ENCODE measurements at places on chromosomes 4 and X.

GRCh38 chr4:36243355-36244256 is 708 bp downstream of the ARAP2 start:
- no peak for DNase-seq

GRCh38 chrX:69028006-69028760 is 137.1 kb downstream of the PJA1 start:
- DNase-seq = no peak

DNA sequence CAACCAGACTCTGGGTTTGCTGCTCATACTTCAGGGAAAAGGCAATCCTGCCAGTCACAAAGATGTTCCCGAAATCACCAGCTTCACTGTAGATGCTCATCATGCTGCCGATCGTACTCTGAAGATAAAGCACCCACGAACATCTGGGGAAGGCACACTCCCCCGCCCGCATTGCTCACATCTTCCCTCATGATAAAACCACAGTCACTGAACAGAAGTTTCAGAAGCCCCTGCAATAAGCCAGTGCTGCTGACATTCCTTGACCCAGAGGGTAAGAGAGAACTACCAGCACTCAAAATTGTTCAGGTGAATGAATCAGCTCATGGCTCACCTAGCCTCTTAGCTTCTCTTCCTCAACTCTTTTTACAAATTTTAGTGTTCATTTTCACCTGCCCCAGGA is 43.1 kb downstream of the SRPX2 start:
- DNase-seq = no peak

- DNase-seq = no peak
Measured at GRCh38 chr4:1644891-1645657, 39.0 kb downstream of the FAM53A start.

DNA sequence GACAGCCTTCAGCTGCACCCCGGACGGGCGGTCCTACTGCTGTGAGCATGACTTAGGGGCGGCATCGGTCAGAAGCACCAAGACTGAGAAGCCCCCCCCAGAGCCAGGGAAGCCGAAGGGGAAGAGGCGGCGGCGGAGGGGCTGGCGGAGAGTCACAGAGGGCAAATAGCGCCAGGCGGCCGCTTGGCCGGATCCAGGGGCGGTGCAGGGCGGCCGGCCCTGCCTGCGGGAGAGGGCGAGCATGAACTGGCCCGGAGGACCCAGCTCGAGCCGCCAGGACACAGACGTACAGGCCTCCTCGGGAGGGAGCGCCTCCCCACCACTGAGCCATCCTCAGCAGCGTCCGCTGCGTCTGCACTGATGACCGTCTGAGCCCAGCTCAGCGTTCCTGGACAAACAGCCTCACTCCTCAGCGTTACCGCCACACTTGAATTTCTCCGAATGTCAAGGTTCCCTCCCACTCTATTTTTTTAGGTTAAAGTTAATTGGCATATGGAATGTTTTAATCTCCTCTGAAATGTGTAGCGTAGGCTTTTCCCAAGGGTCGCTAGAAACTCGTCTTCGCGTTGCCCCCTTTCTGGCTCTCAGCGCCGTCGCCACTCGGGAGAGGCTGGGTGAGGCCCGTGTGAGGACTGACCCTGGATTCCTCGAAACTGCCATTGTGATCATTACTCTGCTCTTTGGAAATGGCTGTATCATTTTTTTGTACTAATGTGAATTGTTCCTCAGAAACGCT is 29.9 kb downstream of the NELFA start:
- DNase-seq = no peak

DNA sequence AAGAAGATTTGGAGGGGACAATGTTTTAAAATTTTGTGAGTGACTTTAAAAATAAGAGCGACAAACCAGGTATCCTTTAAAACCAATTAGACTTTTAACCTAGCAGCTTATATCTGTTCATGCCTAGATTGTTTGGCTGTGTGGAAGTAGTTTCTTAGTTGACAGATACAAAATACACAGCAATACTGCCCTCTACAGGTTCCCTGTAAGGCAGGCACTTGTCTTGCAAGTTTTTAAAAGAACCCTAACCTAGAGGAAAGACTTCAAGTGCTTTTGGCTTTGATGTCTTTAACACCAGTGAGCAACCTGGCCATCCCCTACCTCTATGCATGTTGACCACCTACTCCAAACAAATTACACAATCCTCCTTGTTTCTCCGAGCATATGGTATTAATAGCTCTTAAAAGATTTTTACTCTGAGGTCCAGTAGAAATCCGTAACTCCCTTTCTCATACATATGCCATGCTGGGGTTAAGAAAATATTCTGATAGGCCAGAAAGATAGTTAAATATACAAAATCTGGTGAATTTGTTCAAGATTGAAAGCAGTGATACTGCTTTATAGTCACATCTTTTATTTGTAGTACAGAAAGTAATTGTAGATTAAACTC is 273.0 kb downstream of the ARHGAP24 start:
- no peak for DNase-seq

- DNase-seq = no peak
Measured at GRCh38 chr4:173651651-173652282, 121.7 kb upstream of the HAND2 start.

GRCh38 chrX:68568136-68568535 is 69.3 kb downstream of the YIPF6 start:
- no peak for DNase-seq

GRCh38 chrX:97045470-97045869 is 161.8 kb downstream of the RPA4 start:
- no peak for DNase-seq

DNA sequence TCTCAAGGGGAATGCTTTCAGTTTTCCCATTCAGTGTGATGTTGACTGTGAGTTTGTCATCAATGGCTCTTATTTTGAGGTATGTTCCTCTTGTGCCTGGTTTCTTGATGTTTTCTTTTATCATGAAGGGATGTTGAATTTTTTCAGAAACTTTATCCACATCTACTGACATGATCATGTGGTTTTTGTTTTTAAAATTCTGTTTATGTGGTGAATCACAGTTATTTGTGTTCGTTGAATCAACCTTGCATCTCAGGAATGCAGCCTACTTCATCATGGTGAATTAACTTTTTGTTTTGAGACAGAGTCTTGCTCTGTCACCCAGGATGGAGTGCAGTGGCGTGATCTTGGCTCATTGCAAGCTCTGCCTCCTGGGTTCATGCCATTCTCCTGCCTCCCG is 263.1 kb upstream of the KLF3 start:
- no peak for DNase-seq

DNA sequence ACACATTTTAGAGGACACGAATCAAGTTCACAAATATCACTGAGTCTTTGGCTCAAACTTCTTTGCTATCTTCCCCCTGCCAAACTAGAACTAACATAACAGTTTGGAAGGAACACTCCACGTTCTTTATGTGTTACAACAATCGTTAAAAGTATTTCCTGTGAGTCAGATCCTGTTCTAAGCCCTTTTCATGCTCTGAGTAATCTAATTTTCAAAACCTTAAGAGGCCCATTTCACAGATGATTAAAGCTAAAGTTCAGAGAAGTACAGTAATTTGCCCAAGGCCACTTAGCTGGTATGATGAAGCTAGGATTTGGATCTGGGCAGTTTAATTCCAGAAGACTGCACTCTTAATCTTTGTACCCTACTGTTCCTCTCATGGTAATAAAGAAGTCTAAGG is 854.4 kb upstream of the INTU start:
- DNase-seq = no peak

DNA sequence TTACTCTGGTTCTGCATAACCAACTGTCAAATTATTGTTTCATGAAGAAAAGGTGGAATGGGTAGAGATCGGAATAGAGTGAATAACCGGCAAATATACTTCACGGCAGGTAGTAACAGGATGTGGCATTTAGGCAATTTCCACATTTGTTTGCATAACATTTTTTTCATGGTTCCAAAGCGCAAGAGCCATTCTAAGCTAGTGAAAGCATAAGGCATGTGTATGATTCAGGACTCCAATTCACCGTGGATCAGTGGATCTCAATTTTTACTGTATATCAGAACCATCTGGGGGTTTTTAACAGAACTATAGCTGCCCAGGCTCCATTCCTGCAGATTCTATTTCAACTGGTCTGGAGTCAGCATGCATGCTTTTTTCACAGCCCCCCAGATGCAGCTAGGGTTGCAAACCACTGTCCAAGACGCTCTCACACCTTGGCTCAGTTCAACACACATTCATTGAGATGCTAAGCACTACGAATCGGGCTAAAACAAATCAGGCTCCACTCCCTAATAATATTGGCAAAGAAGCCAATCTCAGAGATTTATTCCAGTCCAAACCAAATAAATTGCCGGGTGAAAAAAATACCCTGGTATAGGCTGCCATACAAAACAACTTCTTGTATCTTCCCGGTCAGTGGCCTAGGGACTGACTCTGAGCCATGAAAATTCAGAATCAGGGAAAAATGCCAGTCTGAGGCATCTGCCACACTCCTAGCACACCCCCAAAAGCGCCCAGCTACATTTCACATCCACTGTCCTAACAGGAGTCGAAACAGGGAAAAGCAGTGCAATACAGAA is 30.0 kb downstream of the AFAP1 start:
- no peak for DNase-seq

DNA sequence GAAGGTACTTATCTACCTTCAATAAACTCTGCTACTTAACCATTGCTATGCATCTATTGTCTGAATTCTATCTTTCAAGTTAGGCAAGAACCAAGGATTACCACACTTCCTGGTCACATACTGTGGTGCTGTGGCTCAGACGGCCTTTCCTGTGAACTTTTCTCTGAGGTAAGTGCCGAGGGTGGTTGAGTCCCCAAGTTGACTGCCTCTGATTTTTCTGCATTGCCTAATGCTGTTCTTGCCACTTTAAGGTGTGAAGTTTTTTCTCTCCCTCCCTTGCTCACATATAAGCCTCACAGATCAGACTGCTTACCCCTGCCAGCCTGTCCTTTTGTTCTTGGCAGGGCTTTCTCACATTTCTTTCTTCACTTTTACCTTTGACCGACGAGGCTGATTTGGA is 348.0 kb upstream of the POU3F4 start:
- DNase-seq = no peak

- DNase-seq = no peak
Measured at GRCh38 chr4:47391256-47391655, 72.2 kb downstream of the COMMD8 start.

DNA sequence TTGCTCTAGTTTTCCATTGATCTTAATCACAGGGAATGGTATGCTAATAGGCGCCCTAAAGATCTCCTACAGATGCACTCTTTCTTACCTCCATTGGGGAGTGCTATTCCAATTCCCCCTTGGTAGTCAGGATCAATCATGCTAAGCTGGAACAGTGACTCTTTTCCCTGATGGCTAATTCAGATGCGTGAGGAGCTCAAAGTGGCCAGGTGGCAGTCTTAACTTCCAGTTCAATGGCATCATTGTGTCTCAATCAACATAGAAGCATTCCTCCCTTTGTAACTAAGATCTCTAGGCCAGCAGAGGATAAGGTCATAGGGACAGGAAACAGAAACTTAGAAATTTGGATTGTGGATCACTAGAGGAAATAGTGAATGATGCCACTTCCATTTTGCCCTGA is 216.8 kb downstream of the GRID2 start:
- DNase-seq = no peak

GRCh38 chrX:154892296-154892695 is 6.1 kb downstream of the F8A1 start:
- no peak for DNase-seq

GRCh38 chr4:106677213-106677612 is 308.6 kb upstream of the GIMD1 start:
- DNase-seq = no peak

DNA sequence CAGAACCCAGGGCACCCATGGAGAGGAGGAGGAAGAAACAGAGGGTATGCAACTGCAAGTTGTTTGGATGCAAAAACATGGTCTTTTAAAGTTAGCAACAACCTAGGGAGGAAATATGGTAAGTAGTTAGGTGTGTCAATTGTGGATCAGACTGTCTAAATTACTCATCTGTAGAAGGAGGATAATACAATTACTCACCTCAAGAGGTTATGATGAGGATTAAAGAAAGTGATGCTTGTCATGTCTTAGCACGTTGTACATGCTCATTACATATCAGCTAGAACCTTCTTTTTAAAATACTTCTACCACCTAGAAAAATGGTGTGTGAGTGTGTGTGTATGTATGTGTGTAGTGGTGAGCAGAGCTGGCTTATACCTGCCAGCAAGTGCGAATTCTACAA is 2.3 kb upstream of the C1QTNF7 start:
- no peak for DNase-seq

GRCh38 chr4:38343608-38344007 is 320.4 kb upstream of the KLF3 start:
- no peak for DNase-seq

DNA sequence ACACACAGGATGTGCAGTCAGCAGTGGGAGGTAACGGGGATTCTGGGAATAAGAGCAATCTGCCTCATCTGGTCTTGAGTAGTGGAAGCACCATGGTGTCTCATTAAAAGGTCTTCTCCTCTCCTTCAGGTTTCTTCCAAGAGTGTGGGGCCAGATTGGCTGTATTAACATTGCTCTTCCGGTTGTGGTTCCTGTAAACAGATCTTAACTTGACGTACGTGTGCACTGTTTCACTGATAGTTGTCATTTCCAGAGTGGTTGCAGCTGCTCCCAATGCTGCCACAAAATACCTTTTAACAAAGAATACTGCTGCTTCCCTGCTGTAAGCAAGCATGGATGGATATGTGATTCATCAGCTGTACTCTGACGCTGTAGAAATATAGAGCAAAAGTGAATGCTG is 1443.4 kb upstream of the TENM3 start:
- DNase-seq = no peak

DNA sequence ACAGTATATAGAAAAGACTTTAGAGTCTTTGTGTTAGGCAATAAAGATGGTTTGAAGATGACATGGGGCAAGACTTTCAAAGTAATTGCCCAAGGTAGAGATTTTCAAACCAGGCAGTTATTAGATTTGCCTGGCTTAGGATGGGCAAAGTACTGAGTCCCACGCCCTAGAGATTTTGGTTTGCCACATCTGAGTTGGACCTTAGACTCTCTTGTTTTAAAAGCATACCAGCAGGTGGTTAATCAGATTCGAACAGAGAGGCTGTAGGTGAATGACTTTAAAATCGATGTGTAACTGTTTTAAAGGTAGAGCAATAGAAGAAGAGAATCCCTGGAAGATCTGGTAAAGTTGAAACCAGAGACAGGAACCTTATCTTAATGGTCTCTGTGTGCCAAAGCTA is 121.5 kb downstream of the RAPGEF2 start:
- DNase-seq = no peak

DNA sequence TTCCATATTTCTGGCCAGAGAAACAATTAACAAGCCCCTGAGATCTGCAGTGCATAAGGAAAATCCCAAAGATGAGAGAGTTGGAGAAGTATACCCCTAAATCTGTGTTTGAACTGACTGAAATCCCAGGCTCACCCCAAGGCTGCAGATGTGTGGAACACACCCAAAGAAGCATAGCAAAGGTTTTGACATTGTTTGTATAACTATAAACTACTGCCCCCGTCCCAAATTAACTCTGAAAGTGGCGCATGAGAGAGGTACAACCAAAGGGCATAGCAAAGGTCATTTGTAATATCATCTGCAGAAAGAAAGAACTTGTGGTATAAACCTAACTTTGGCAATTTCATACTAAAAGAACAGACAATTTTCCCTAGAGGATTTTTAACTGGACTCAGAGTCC is 157.9 kb downstream of the DCAF12L1 start:
- no peak for DNase-seq

GRCh38 chr4:181509073-181509472 is 734.1 kb upstream of the TENM3 start:
- DNase-seq = no peak

GRCh38 chrX:105533951-105534350 is 288.4 kb upstream of the NRK start:
- DNase-seq = no peak

GRCh38 chrX:100081503-100081902 is 328.6 kb downstream of the PCDH19 start:
- DNase-seq = no peak

- DNase-seq = no peak
Measured at GRCh38 chrX:133555782-133556458, 140.6 kb upstream of the GPC4 start.

- no peak for DNase-seq
Measured at GRCh38 chr4:104532677-104533076, 38.0 kb upstream of the CXXC4 start.

Data from activated T-cell treated with anti-CD3 and anti-CD28 coated beads, Interleukin-2, amount 50 U/mL, for 1 hour (primary cell).